ENCODE measurements at places on chromosomes 1 and 21.

GRCh38 chr1:36183309-36183856, 27.4 kb downstream of the MAP7D1 start:
- DNase-seq: no peak

GRCh38 chr1:36675106-36675505, 192.4 kb upstream of the CSF3R start:
- DNase-seq: no peak

GRCh38 chr1:223189903-223190724, 47.1 kb upstream of the TLR5 start:
- DNase-seq: no peak

GRCh38 chr1:89166705-89167104, 9.1 kb downstream of the GBP7 start:
- DNase-seq: no peak

DNA sequence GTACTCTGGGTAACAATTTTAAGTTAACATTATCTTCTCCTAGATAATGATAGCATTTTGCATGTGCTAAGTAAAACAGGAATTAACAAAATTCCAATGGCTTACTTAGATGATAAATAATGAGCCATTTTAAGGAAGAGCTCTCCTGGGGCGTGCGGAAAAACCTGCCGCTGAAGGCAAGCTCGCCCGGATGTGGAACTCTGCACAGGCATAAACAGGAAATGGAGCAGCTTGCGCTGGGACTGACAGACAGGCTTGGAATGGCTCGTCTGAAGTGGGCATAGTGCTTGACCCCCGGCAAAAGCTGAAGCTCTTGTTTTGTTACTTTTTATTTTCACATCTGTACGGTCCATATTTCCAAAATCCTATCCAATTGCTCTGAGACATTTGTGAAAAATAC, 169.2 kb downstream of the ZNF281 start:
- DNase-seq: no peak

All from dorsolateral prefrontal cortex (tissue), 122 donors.